ENCODE measurements at places on chromosomes 16 and 17.

DNA sequence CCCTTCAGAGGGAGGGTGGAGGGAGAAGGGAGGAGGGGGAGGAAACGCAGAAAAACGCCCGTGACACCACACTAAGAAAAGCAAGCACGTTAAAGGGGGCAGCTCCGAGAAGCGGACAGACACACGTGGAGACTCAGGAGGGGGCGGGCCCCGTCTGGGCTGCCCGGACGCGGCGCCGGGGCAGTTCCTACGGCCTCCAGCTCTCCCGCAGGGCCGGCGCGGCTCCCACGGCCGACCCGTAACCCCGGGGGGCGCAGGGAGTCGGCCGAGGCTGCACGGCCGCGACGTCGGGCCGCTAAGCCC lies 362 bp downstream of the KLHDC4 start:
- DNase-seq, result no peak

DNA sequence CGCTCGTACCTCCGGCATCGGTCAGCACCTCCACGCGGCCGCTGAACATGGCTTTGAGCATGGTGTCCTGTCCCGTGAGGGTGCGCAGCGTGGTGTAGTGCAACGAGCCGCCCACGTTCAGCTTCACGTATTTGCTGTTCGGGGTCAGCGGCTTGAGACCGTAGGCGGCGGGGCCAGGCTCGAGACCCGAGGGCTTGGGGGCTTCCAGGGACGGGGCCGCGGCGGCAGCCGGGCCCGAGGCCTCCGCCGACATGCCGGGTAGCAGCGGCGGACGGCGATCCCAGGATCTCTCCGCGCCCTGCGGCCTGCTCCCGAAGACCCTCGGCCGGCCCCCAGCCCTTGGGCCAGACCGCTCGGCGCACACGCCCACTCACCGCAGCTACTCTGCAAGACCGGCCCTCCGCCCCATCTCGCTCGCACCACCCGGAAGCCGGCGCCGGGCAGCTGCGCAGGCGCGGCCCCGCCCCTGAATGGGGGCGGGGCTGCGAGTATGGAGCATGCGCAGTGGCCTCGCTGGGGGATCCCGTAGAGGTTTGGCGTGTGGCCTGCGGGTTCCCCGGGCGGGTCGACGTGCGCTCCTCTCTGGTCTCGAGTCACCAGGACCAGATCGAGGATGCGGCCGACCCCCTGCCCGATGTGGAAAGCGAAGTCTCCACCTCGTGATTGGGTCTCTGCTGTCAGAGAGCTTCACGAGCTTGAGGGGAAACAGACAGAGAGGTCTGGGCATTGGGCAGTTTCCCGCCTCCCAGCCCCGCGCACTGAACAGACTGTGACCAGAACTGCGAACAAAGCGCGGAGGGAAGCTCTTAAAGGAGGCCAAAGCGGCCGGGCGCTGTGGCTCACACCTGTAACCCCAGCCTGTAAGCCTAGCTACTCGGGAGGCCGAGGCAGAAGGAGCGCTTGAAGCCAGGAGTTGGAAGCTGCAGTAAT lies at the start of gene KCTD13:
KCTD13 (minus strand) TSS at position 446 of the 930 bp plus-strand sequence; CDS start at position 253, 193 bp downstream.
- peak; percentile 88 for DNase-seq

DNA sequence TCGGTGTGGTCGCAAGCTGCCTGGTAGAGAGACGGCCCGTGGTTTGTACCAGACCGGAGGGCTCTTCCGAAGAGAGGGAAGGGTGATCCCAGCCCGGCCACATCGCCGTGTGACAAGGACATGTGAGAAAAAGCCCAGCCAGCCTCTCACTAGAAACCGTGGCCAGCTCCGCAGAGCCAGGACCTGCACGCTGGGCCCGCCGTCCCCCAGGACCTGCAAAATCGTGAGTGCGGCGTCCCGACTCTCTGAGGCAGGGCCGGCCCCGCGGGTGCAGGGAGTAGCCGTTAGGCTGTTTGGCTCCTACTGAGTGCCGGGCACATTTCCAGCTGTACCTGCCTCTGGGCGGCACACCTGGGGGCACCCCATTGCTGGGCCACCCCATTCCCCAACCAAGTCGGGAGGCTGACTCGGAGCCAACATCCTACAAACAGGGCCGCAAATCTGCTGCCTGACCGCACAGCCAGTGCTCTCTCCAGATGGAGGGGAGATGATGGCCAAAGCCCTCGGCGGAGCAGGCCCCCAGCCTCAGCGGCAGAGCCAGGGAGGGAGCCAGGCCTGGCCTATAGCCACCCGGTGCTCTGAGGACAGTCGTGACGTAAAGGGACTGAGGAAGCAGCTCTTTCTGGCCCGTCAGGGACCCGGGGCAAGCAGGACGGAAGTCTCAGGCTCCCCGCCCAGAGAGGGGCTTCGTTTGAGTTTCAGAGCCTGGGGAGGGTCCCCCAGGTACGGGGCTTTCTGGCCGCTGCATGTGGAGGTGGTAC lies 33.6 kb upstream of the PABPN1L start:
- DNase-seq, result no peak

- no peak for DNase-seq
Observed at GRCh38 chr17:49390548-49391324, 23.9 kb downstream of the PHB1 start.

- DNase-seq, result no peak
Observed at GRCh38 chr16:47057630-47057993, 84.1 kb upstream of the DNAJA2 start.

GRCh38 chr17:9878786-9879525 lies 26.1 kb downstream of the RCVRN start:
- DNase-seq, result no peak

Data from hematopoietic multipotent progenitor cell treated with erythropoietin and hydrocortisone succinate and interleukin-3 and kit ligand, for 15 days (in vitro differentiated cells).